ENCODE measurements at places on chromosomes 6 and 20.

GRCh38 chr6:155085582-155086257 lies 90.6 kb downstream of the TIAM2 start:
- DNase-seq: no peak

DNA sequence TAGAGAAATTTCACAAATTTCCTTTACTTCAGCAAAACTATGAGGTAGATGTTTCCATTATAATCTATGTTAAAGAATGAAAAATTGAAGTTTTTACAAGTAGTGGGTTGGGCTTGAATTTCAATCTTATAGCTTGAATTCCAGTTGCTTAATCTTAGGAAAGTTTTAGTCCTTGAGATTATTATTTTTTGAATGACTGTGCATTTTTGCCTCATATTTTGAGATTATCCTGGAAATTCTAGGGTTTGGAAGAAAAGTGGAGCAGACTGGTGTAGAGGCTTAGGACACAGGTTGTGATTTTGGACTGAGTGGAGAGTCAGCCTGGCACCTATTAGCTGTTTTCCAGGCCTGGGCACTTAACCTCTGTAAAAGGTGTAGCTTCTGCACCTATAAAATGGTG lies 5.7 kb downstream of the MTCL3 start:
- no peak for DNase-seq

GRCh38 chr6:25194172-25194678 lies 84.9 kb upstream of the CARMIL1 start:
- DNase-seq: no peak

DNA sequence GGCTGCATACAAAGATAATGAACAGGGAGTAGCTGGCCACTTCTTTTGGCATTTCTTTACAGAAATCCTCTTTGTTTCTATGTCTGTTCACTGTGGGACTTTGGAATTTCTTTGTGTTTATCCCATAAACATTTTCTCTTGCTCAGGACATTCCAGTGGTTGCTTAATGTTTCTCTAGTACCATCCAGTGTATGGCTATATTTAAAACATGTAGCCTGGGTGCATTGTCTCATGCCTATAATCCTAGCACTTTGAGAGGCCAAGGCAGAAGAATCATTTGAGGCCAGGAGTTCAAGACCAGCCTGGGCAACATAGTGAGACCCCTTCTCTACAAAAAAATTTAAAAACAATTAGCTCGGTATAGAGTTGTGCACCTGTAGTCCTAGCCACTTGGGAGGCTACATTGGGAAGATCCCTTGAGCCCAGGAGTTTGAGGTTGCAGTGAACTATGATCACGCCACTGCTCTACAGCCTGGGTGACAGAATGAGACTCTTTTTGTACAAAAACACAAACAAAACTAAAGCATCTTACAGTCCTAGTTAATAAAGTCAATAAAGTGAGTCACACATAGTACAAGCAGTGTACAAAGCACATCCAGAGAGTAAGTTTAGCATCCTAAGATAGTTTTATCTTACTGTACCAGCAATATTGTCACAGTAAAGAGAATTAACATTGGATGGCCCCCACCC lies 63.3 kb downstream of the ZFAND3 start:
- peak; percentile 48 for DNase-seq

GRCh38 chr6:31971993-31972708 lies at the start of gene DXO:
TSS of gene DXO (minus strand) at chr6:31972138. CDS start at chr6:31971675, 463 bp downstream.
- peak; percentile 99 for DNase-seq

- DNase-seq: no peak
Observed at GRCh38 chr6:81987293-81987692, 234.8 kb upstream of the TENT5A start.

- DNase-seq: no peak
Observed at GRCh38 chr20:10307359-10307735, 88.7 kb downstream of the SNAP25 start.

- DNase-seq: no peak
Observed at GRCh38 chr6:45786355-45786781, 229.3 kb downstream of the CLIC5 start.

- DNase-seq: no peak
Observed at GRCh38 chr6:113102761-113103160, 754.4 kb upstream of the MARCKS start.

- no peak for DNase-seq
Observed at GRCh38 chr20:57220337-57221145, 45.9 kb downstream of the BMP7 start.

Data from HTR-8/SVneo (cell line).